Amniotic epithelial cell (primary cell): ENCODE measurements at places on chromosomes 3 and 15.
A peak's percentile ranks its signal among the peaks of the same experiment; 100 is the strongest.

DNA sequence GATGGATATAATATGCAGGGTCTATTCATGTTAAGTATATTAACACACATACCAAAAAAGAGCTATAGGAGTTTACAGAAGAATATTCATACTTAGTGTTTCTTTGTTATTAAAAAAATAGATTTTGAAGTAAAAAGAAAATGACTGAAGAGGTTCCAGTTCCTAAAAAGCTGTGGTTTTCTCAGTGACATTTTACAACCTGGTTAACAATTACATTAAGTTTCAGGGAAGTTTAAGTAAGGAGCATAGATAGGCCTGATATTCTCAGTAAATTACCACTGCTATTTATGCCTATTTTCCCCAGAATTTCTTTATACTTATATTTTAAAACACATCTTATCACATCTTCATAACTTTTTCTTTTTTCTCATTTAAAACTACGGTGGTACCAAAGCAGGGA is 43.6 kb upstream of the SPTSSB start:
- DNase-seq = no peak

- DNase-seq = no peak
These were observed 7.5 kb downstream of the TMEM207 start for GRCh38 chr3:190442240-190442639.

DNA sequence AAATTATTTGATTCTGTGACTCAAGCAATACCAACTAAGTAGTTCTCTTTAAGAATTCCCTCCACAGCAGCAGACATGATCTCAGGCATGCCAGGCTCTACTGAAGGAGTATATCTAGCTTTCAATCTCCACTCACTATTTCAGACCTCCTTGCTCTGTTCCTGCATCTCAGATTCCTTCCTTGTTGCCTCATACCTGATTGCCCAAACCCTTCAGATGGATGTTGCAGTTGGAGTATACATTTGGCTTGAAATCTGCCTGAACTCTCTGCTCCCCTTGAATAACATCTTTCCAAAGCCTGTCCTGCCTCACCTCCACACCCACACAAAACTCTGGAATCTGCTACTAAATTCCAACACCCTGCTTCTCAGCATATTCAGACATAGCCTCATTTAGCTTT is 19.8 kb upstream of the TM4SF4 start:
- peak; percentile 97 for DNase-seq

- DNase-seq = no peak
These were observed 114.2 kb downstream of the KLF13 start for GRCh38 chr15:31440754-31441311.

DNA sequence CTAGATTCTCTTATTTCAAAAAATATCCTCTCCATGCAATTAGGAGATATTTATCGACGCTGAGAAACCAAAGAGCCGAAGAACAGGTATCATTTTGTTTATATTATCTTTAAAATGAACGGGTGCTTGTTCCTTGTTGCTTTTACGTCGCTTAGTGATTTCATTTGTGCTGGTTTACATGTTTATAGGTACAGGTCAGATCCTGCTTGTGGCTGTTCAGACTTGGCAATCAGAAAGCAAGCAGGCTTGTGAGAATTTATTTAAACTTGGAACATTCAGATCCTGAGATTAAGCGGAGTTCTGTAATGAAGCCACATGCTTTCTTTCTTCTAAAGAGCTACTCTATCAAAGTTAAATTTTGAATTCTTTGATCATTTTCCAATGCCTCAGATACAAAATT is 43.0 kb upstream of the ATP2C1 start:
- DNase-seq = peak; percentile 1

GRCh38 chr3:108178676-108179075 is 43.5 kb downstream of the IFT57 start:
- peak; percentile 29 for DNase-seq

- DNase-seq = no peak
These were observed 203.8 kb downstream of the RBMS3 start for GRCh38 chr3:29484633-29485032.

GRCh38 chr3:183210862-183211341 is 42.2 kb upstream of the B3GNT5 start:
- no peak for DNase-seq

- no peak for DNase-seq
These were observed 92.7 kb upstream of the CFAP20DC start for GRCh38 chr3:59142556-59142955.

DNA sequence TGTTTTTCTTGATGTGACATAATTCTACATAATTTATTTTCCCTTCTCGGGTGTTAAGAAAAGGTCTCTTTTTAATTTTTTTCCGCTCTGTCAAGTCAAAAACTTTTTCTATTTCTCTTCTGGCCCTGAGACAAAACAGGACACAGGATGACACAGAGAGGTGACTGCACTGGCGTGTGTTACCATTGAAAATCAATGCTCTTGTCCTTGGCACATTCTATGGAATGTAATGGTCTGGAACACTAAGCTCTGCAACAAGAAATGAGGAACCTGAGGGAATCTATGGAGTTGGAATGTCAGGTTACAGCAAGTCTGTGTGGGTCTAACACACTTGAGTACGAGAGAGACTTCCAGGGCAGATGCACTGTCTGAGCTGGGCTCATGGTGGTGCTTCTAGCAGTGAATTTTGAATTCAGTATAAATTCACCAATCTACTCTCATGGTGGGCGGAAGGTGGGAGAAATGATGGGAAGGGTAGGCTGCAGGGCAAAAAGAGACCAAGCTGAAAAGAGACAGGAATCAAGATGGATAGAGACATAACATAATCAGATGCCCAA is 508.3 kb downstream of the TUSC7 start:
- no peak for DNase-seq

DNA sequence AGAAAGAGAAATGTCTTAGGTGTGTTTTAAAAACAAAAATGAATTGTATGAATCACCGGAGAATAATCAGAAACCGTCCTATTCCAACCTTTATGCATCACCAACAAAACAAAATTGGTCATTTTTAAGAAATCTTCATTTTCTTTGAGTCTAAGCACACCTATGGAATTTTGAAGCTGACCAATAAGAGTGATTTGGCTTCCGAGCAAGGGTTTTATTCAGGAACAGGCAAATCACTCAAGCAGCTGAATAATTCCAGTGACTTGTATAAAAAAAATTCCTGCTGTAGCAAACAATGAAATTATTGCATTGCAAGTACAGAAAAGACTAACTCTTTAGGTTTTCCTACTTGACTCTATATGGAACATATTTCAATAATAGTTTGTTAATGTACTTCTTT is 83.8 kb upstream of the FNDC3B start:
- no peak for DNase-seq

DNA sequence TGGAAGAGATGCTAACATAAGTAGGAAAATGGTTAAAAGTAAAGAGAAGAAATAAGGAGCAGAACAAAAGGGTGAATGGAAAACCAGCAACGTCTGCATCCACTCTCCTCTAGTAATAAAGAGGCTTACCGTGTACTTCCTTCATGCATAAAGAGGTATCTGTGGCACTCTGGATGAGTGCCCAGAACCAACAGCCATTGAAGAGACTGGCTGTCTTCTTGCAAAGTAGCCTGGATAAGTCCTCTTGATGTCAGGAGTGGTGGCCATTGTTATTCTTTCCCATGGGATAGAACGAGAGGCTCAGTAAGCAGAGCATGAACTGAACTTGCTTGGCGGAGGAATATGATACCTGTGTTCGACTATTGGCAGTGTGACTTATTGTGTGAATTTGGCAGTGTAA is 186.2 kb upstream of the RASGRP1 start:
- DNase-seq = no peak

DNA sequence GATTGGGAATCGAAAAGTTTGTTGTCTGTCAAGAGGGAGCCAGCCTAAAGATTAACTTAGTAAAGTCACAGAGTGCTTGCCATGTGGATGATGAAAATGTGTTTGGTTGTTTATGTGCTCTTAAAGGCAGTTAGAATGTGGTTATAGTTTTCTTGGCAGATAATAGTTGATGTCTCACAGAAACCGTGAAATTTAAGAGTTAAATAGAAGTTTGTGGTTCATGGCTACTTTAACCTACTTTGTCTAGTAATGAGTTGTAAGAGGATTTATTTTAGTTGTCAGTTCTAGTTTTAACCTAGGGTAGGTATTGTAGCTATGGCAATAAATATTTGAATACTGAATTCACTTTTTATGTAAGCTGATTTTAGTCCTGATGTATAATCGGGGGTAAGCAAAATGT is 36.4 kb upstream of the EIF3J start:
- no peak for DNase-seq

GRCh38 chr15:58401991-58402649 is 29.7 kb upstream of the LIPC start:
- peak; percentile 58 for DNase-seq

- DNase-seq = no peak
These were observed 24.2 kb downstream of the C2CD4A start for GRCh38 chr15:62090988-62091387.

DNA sequence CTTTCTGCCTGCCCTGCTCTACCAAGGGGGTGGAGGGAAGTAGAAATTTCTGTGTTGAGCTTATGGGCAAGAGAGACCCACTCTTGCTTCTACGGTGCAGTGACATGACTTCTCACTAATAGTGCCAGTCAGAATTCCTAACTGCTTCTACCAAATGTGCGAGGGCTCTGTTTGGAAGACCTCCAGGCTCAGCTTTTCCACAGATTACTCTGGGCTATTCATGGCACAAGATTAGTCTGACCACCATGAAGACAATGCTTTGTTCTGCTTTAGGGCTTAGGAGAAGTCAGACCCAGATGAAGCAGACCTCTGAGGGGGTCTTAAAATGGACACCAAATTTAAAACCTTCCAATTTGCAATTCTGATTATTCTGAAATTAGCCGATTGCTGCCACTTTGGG is 195.9 kb upstream of the TBC1D5 start:
- no peak for DNase-seq

DNA sequence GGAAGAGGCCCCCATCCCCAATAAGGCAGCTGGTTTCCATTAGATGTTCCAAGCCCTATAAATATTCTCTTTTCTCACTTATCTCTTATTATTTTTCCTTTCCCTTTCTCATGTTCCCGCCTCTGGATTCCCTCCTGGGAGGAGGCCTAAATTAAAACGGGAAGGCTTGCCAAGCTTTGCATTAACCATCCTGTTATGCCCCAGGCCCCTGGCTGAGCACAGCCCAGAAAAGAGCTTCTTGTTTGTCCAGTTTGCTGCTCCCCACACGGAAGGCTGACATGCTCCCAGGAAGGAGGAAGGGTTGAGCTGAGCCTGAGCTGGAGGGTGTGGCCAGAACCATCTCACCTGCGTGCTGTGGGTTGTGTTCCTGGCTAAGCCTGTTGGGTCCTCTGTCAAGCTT is 63.1 kb upstream of the BOC start:
- DNase-seq = no peak

DNA sequence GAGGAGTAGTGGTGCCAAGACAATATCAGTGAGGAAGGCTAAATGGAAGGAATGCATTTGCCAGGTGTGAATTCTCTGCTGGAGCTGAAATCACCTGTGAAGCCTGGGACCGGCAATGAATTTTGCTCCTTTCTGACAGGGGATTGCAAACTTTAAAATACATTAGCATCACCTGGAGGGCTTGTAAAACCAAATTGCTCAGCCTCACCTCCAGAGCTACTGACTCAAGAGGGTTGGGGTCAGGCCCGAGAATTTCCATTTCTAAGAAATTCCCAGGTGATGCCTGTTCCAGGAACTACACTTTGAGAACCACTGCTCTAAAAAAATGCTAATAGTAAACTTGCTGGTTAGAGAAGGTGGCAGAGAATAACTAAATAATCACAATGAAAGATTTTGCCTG is 445.6 kb upstream of the RBMS3 start:
- no peak for DNase-seq

GRCh38 chr15:57085267-57085666 is 166.8 kb downstream of the TCF12 start:
- DNase-seq = no peak

DNA sequence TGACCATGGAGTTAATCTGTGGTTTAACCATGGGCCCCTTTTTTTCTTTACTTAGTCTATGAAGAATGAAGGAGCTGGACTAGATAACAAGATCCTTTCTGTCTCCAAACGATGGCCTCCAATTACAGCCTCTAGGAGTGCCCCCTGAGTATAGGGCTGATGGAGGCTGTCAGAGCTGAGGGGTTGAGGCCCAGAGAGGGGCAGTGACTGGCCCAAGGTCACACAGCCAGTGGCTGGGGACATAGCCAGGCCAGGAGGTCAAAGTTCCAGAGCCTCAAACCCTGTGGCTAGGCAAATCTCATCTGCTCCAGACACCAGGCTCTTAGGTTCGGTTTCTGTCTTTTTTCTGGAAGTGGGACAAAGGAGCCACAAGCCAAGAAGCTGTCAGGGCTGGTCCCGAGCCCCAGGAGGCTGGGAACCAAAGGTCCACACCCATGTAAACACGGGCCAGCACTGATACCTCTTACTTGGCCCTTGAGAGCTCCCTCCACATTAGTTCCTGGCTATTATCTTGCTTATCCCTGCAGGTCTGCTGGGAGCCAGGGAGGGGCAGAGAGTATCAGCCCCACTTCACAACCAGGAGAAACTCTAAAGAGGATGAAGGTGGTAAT is 10.3 kb downstream of the RHOV start:
- DNase-seq = no peak

GRCh38 chr3:148758303-148758884 is 60.7 kb downstream of the AGTR1 start:
- DNase-seq = no peak

- DNase-seq = peak; percentile 86
These were observed 26.0 kb downstream of the SORD start for GRCh38 chr15:45048794-45049631.

DNA sequence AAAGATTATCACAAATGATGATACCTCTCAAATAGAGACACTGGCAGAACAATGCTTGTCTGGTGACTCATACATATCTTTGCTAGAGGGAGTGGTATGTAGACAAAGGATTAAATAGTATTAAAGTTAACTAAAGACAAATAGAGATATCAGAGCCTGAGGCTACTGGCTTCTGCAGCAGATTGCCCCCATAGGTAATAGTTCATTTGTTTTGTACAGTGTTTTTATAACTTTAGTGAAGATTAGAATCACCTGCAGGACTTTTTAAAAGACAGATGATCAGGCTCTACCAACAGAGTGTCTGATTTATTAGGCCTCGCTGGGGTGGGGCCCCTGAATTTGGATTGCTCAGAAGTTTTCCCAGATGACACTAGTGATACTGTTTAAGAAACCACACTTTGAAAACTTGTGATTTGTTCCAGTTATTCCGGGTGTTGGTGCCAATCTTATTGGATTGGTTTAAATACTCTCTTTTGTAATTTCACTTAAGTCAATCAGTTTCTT is 96.4 kb downstream of the NAALADL2 start:
- DNase-seq = peak; percentile 51

DNA sequence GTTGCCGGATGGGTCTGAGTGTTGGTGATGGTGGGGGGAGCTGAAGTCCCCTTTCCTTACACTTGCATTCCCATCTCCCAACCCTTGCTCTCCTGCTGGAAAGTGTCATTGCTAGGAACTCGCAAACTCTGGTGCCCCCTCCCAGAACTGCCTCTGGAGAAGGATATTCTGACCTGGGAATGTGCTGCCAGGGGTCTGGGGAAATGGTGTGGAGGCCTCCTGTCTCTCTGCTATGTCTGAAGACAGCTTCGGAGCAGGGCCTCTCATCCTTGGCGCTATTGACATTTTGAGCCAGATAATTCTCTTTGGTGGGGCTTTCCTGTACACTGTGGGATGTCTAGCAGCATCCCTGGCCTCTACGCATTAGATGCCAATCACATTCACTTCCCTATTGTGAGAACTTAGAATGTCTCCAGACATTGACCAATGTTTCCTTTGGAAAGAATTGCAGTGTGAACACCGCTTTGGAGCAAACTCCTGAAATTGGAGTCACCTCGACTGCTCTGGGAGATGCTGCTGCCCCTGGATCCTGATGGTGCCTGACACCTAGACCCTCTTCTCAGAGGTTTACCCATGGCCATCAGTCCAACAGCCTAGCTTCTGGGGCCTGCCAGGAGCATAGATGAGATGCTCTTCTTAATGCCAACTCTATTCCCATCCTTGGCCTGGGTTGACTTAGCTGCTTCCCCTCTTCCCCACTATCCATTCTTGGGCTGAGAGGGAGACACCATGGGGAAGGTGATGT is 2.2 kb upstream of the KY start:
- DNase-seq = no peak
